Mesothelial cell of epicardium (in vitro differentiated cells): ENCODE measurements at places on chromosomes 16 and 17.

- no peak for DNase-seq
Measured at GRCh38 chr16:85033171-85033570, 5.6 kb downstream of the KIAA0513 start.

DNA sequence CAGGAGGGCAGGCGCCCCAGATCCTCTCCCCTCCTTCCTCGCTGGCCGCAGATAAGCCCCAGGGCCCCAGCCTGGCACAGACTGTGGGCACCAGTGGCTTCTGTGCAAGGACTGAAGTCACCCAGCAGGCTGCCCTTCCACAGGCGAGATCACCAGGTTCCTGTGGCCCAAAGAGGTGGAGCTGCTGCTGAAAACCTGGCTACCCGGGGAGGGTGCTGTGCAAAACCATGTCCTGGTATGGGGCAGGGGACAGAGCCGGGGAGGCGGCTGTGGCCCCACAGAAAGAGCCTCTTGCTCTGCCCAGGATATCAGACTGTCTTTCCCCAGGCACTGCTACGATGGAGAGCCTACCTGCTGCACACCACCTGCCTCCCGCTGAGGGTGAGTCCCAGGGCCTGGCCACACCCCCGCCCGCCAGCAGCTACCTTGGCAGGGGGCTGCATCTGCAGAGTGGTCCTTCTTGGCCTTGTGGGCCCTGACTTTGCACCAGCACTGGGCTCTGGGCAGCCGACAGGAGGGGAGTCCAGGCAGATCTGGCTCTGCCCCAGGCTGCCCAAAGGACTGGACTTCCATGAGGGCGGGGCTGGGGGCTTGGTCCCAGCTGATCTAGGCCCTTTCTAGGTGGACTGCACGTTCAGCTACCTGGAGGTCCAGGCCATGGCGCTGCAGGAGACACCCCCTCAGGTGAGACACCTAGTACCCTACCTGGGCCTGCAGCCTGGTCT, 615 bp downstream of the CARMIL2 start:
- DNase-seq = no peak

DNA sequence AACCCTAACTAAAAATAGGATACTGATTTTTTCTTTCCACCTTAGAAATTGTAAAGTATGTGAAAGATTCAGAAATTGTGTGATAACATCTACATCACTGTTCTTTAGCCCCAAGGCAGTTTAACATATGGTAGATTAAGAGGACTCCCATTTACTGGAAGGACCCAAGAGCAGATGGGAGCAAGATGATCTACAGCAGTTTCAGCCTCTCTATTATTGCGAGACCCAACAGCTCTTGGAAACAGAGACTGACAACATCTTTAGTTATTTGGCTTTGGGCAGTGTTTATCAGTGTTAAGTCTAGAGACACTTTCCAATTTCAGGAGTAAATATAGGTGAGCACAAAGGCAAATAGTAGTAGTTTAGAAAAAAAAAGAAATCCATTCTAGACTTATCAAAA, 124.9 kb upstream of the CORO6 start:
- DNase-seq = no peak

- no peak for DNase-seq
Measured at GRCh38 chr16:79985606-79986005, 385.1 kb upstream of the MAF start.

GRCh38 chr16:57694725-57695679, at the start of gene DRC7:
Gene DRC7 (plus strand): TSS chr16:57694806. CDS start chr16:57697950, 3,144 bp downstream.
- DNase-seq = no peak

GRCh38 chr17:38428112-38428642, at the start of gene ARHGAP23:
Gene ARHGAP23 (plus strand): TSS chr17:38428464. CDS start chr17:38428486, 22 bp downstream.
- no peak for DNase-seq

GRCh38 chr17:42428141-42428944, 5.3 kb upstream of the CAVIN1 start:
- no peak for DNase-seq

GRCh38 chr16:29816694-29817441, 916 bp downstream of the PAGR1 start:
- DNase-seq = no peak

GRCh38 chr16:4309833-4310266, 6.0 kb upstream of the GLIS2 start:
- DNase-seq = no peak

DNA sequence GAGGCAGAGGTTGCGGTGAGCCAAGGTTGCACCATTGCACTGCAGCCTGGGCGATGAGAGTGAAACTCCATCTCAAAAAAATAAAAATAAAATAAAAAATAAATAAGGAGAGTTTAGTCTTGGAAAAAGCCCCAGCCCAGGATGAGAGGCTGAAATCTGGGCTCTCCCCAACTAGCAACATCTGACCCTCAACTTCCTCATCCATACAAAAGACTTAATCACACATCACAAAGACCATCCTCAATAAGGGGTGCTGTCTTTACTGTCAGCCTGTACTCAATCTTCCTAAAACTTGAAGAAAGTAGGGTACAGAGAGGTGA, 11.4 kb upstream of the SLC4A1 start:
- no peak for DNase-seq

DNA sequence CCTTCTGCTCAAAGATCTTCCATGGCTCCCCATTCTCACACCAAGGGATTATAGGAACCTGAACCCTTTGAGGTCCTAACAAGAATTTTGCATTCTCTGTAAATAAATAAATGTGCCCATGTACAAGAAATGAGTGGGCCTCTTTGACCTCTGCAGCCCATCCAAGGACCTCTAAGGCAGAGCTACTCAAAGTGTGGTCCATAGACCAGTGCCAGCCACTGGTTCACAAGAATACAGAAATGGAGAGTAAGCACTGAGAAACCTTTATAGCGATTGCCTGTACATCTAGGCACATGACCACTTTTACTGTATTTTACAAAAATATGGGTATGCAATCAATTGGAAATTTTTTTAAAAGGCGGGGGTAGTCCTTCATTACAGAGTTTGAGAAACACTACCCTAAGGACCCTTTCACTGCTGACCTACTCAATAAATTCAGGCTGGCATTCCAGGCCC, 7.8 kb upstream of the SRCIN1 start:
- no peak for DNase-seq

GRCh38 chr17:2089021-2089422, 34.1 kb downstream of the HIC1 start:
- DNase-seq = no peak

DNA sequence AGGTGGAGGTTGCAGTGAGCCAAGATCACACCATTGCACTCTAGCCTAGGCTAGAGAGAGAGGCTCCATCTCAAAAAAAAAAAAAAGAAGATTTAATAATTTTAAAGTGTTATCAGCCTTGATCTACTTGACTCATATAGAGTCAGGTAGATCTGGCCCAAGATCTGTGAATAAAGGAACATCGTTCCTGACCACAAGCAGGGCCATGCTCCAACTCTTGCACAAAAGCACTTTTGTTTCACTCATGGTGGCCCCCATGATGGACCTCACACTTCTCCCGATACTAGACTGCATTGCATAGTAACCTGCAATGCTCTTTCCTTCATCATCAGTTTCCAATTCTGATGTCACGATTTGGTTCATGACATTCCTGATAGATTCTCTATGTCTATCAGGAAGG, 5.2 kb upstream of the MYH11 start:
- DNase-seq = no peak

- no peak for DNase-seq
Measured at GRCh38 chr16:12252616-12253015, 276.1 kb downstream of the SNX29 start.

DNA sequence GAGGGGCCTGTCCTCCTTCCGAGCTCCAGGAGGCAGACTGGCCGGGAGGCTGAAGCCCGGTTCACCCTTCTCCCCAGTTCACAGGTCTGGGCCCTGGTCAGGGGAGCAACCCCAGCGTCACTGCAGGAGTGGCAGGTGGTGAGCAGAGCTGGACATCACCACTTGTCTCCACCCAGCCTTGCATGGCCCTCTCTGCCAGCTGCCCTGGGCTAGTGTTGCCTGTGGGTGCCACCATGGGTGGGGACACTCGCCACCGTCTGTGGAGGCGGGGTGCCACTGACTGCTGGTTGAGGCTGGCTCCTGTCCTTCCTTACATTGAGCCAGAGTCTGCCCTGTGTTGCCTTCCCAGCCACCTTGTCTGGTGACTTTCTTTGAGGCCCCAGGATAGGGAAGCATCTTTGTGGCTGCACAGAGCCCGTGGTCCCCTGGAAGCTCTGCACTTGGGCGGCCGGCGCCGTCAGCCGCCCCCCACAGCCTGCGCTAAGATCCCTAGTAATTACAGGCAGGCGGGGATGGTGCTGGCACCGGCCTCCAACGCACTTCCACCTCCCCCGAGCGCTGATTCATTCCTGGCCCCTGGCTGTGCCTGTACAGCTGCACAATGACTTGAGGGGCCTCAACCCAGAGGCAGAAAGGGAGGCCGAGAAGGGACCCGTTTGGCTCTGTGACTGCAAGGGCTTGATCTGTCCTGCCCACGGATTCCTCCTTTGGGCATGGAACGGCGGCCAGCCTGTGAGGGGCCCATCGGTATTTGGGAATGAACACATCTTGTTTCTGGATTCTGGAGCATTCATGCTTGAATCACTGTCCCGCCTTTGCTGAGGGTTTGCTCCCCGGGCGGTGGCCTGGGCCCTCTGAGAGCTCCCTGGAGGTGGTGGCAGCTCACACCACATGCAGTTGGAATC, 5.2 kb downstream of the BAIAP2 start:
- DNase-seq = no peak

DNA sequence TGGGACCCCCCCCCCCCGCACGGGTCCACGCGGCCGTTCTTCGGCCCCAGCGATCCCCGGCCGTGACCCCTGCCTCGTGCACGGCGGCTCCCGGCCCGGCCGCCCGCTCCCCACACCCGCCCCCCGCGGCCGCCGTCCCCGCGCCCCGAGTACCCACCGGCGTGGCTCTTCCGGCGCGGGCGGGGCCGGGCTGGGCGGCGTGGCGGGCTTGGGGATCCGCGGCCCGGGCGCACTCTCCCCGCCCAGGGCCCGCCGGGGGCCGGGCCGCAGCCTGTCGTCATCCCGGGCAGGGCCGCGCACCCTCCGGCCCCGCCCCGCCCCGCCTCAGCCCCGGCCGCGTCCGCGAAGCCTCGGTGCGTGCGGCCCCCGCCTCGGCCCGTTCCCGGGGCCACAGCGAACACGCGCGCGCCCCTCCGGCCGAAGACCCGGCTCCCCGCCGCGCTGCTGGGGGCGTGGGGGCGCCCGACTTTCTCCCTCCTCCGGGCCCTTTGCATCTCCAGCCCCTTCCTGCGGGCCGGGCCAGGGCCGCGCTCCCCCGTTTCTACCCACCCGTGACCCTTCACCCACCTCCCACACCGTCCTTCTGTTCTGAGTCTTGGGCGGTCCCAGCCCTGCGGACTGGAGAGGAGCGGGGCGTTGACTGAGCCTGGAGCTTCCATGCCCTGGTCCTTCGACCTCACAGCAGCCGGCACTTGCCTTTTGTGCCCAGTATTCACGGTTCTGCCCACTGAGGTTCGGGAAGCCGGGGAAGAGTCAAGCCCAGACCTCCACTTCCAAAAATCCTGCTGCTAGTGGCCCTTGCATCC, 840 bp downstream of the MYO1C start:
- no peak for DNase-seq

DNA sequence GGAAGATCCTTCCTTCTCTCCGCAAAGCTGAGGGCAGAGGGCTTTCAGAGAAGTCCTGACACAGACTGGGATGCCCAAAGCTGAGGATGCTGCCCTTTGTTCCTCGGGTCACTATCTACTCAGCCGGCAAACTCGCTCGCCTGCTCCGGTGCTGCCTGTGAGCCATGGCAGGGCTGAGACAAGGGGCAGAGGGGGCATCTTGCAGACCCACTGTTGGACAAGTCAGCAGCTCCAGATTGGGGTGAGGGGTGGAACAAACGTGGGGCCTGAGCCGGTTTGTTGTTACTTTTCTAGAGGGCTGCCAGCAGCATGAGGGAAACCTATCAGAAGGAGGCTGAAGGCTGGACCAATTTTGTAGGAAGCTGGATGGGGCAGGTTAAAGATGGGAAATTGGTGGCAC, 47.1 kb upstream of the PIK3R6 start:
- no peak for DNase-seq

GRCh38 chr17:79136596-79136995, 62.0 kb downstream of the ENGASE start:
- no peak for DNase-seq

DNA sequence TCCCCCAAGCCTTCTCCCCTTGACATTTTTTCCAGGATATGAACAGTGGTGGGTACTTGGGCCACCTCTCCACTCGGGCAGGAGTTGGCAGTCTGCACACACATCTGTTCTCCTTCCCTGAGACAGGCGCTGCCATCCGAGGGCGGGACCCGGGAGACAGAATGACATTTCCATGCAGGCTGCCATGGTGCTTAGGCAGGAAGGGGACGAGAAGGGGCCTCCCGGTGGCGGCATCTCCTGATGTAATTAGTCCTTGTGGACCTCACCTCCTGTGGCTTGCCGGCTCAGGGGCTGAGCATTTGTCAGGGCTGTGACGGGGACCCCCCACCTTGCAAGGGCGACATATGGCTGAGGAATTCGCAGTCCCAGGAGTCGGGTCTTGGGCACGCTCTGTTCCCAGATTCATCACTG, 197.2 kb downstream of the FOXL1 start:
- DNase-seq = no peak

GRCh38 chr16:85903559-85903958, 4.6 kb downstream of the IRF8 start:
- no peak for DNase-seq

DNA sequence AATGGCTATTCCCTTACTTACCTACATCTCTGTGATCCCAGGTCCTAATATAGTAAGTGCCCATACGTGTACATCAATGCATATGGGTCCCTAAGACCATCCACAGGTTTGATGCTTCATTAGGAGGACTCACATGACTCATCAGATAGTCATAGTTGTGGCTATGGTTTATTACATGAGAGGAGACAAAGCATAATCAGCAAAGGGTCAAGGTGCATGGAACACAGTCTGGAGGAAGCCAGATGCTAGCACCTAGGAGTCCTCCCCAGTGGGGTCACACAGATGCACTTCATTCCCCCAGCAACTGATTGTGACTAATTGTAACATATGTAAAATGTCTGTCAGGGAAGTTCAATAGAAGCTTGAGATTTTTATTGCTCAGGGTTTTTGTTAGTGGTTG, 42.8 kb downstream of the PHKB start:
- DNase-seq = no peak

DNA sequence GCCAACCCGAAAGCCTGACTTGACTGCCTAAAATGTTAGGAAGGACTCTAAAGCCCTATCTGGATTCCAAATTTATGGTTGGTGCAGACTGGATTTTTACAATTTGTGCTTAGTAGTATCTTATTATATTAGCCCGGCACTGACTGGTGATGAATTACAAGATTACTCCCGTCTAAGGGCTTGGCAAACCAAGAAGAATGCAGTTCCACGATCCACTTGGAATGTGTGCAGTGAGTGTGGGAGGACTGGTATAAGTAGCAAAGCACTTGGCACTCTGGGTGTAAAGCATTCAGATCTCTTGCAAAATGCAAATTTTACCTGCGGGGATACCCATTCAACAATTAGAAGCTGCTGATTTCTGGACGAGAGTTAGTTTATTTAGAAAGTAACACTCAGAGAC, 539.4 kb downstream of the MAF start:
- DNase-seq = no peak
